Small intestine (tissue), 16 donors: ENCODE measurements at places on chromosomes 7 and 10.

- no peaks in the 10 kb centered on the region for H3K4me1 ChIP-seq
- no peak overlapping the region for H3K4me3 ChIP-seq
- H3K27ac ChIP-seq, result no peak overlapping the region
- no peaks in the 10 kb centered on the region for H3K36me3 ChIP-seq
- H3K27me3 ChIP-seq, result no peaks in the 10 kb centered on the region
- no peak for DNase-seq
Measured at GRCh38 chr7:3912291-3912690, 611.2 kb downstream of the SDK1 start.

DNA sequence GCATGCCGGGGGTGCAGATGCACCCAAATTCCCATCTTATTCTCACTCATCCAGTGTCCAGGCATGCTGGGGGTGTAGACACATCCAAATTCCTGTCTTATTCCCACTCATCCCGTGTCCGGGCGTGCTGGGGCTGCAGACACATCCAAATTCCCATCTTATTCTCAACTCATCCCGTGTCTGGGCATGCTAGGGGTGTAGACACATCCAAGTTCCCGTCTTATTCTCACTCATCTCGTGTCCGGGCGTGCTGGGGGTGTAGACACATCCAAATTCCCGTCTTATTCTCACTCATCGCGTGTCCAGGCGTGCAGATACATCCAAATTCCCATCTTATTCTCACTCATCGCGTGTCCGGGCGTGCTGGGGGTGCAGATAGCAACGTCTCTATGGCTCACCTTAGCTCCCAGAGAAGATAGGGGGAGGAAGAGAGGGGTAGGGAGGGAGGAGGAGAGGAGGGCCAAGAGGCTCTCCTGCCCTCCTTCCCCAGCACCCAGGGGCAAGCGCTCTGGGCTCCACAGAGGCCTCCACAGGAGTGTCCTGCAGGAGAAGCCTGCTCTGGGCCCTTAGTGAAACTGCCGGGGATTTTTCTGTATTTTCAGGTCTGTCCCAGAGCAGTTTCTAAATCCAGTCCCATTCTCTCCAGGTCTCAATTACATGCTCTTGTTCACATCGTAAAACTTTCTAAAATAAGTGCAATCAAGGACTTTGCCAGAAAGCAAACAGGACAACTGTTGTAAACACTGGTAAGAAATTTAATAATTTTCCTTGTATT, 210.8 kb downstream of the DIP2C start:
- H3K4me3 ChIP-seq, result no peak overlapping the region
- DNase-seq, result no peak
- H3K4me1 ChIP-seq, result no peaks in the 10 kb centered on the region
- no peaks in the 10 kb centered on the region for H3K36me3 ChIP-seq
- H3K27me3 ChIP-seq, result no peaks in the 10 kb centered on the region
- H3K27ac ChIP-seq, result no peak overlapping the region

GRCh38 chr7:47454974-47455871, 126.7 kb downstream of the TNS3 start:
- no peaks in the 10 kb centered on the region for H3K27me3 ChIP-seq
- H3K27ac ChIP-seq, result peak overlapping the region; percentile 80
- no peaks in the 10 kb centered on the region for H3K36me3 ChIP-seq
- H3K4me1 ChIP-seq, result peaks cover 13% of the 10 kb centered on the region

GRCh38 chr7:117008886-117009531, 55.7 kb downstream of the ST7 start:
- H3K27me3 ChIP-seq, result no peaks in the 10 kb centered on the region
- H3K27ac ChIP-seq, result no peak overlapping the region
- H3K36me3 ChIP-seq, result no peaks in the 10 kb centered on the region

- no peak overlapping the region for H3K27ac ChIP-seq
- no peaks in the 10 kb centered on the region for H3K27me3 ChIP-seq
- H3K4me3 ChIP-seq, result no peak overlapping the region
- no peaks in the 10 kb centered on the region for H3K36me3 ChIP-seq
Measured at GRCh38 chr10:12401466-12401865, 52.1 kb downstream of the CAMK1D start.
